Thoracic aorta endothelial cell (primary cell): ENCODE measurements at places on chromosomes 2 and 18. TPM values are rescaled to one million over a fixed set of nuclear protein-coding genes. Genes with fewer than 3 reads are reported as not detected.

The PTH2R gene
- total RNA-seq = 0.13 TPM in 1 of 2 replicates, not detected in the other

The KIF1A gene
- not detected in 2 replicates for total RNA-seq

The COL4A3 gene
- 0.13 and 0.14 TPM in 2 replicates for total RNA-seq

The GPR75 gene
- total RNA-seq = 4.9 and 6.3 TPM in 2 replicates

The LAMA1 gene
- under 0.01 and 0.07 TPM in 2 replicates for total RNA-seq

The SULT1C4 gene
- 4.7 and 8.0 TPM in 2 replicates for total RNA-seq

The RAPGEF4 gene
- total RNA-seq = 4.5 and 11.6 TPM in 2 replicates

The SLC14A1 gene
- total RNA-seq = not detected in 2 replicates
